RPMI8226 (cell line): ENCODE measurements at places on chromosomes 12 and 14.

GRCh38 chr12:12266389-12266872, 413 bp downstream of the LRP6 start:
- DNase-seq: peak; percentile 14

DNA sequence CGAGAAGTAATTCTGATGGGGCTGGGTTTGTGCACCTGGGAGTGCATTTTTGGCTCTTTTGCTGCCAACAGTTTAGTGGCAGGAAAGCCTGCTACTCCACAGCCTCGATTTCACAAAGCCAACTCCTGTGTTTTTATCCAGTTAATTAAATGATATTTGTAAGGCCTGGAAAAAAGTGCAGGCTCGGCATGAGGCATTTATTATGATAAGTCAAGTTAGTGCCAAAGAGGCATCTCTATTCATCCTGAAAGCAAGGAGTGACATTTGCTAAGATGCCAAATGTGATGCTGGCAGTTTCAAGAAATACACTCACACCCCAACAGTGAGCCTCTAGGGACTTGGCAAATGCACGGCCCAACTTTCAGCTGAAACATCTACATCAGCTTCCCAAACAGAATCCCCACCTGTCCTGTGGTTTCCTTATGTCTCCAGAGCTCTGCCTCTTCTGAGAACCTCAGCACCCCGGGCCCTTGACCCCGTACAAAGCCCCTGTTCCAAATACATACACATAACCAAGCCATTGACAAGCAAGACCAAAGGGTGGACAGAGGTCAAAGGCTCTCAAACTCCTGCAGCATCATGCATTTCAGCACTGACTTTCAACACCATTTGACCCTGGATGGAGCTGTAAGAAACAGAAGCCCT, 955.1 kb upstream of the TMEM132C start:
- no peak for DNase-seq

DNA sequence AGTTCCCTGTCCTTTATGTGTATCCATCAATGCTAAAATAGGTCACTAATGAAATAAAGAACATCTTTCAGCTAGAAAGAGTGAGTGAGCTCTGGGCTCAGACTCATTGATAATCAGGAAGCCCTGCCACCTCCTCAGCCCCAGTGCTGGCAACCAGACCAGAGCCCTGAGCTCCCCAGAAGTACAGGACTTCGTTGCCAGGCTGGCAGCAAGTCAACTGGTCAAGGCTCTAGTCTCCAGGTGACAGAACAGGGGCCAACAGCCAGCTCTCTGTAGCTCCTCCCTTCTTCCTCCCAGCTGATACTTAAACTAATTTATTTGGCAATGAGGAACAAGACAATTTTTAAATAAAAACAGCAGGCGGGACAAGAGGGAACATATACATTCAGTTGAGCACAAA, 145.3 kb downstream of the EGLN3 start:
- DNase-seq: no peak

DNA sequence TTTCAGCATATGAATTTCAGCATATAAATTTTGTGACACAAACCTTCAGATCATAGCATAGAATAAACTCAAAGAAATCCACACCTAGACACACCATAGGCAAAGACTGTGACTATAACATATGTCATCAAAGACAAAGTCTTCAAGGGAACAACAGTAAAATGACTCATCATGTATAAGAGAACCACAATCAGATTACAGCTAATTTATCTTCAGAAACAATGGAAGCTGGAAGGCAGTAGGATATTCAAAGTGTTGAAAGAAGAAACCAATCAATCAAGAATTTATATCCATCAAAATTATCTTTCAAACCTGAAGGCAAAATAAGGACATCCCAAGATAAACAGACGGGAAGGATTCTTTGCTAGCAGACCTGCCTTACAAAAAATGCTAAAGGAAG, 29.0 kb downstream of the DLK1 start:
- no peak for DNase-seq

DNA sequence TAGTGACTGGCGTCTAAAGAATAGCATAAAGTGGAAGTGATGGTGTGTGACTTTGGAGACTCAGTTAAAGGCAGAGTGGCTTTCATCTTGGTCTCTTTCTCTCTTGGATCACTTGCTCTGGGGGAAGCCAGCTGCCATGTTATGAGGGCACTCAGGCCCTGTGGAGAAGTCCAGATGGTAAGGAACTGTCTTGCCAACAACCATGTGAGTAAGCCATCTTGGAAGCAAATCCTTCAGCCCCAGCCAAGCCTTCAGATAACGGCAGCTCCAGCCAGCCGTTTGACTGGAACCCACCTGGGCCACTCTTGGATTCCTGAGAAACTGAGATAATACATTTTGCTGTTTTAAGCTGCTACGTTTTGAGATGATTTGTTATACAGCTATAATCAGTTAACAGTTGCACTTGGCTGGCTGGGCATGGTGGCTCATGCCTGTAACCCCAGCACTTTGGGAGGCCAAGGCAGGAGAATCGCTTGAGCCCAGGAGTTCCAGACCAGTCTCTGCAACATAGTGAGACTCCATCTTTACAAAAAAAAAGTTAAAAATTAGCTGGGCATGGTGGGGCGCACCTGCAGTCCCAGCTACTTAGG, 7.7 kb upstream of the LRRC23 start:
- DNase-seq: no peak

DNA sequence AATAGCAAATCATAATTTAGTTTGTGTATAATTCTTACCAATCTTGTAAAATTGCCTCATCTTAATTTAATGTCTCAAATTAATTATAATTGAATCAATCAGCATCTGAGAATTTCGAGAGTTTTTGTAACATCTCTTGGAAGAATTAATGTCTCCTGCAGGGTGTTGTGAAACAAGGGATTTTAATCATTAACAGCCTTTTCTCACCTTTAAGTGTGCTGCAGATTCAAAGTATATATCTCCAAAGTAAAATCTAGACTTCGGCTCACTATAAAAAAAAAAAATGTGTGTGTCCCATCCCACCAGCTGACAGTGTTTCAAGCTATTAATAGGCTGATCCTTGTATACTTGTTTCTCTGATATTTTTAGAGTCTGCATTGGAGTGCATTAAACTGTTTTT, 603.1 kb downstream of the ETNK1 start:
- no peak for DNase-seq

DNA sequence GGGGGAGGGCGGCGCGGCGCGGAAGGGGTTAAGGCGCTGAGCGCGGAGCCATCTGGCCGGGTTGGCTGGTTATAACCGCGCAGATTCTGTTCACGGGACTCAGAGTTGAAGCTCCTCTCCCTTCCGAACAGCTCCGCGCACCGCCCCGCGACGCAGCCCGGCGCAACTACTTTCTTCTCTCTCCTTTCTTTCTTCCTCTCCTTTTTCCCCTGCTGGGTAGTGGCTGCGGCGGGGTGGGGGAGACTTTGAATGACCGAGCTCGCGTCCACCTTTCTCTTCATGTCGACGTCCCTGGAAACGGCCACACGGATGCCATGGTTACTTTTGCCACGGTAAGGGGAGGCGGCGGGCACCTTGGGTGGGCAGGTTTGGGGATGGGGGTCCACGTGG, at the start of gene NTF3:
Gene NTF3 (plus strand): TSS at position 98 of the 390 bp plus-strand sequence. CDS start 217 bp downstream, at position 315.
- DNase-seq: peak; percentile 88

DNA sequence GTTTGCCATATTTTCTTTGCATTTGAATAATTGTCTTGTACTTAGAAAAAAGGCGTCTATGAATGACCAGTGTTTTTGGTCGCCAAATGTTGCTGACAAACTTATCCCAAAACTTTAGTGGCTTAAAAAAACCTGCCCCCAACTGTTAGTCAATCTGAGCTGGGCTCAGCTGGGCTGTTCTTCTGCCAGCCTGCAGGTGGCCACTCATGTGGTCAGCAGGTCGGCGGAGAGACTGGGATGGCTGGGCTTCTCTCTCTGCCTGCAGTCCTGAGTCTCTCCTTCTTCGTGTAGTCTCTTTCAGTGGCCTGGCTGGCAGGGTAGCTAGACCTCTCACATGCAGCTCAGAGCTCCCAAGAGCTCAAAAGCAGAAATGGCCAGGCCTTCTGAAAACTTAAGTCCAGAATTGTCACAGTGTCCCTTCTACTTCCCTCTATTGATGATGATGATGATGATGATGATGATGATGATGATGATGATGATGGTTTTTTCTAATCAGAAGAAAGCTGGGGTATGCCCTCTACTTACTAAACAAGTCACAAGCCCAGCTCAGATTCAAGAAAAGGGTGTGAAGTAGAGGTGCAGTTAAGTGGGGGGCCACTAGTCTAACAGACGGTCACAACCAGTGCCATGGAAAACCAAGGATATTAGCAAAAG, 87.9 kb downstream of the PTPN11 start:
- no peak for DNase-seq

GRCh38 chr14:65356327-65356836, 56.1 kb upstream of the FUT8 start:
- DNase-seq: peak; percentile 91

DNA sequence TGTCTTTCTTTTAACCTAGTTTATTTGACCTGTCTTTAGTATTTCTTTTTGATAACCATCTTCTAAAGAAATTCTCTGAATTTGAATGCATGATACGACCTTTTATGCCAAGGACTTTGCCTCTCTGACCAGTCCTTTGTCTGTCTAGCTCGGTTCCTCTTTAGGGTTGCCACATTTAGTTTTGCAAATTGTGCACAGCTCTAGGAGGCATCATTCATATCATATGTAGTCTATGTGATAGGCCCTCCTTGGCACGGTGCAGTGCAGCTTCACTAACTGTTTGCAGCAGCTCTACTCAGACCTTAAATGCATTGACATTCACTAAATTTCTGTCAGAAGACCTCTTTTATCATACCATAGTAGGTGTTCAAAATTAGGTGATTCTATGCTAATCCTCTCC, 75.6 kb downstream of the USP15 start:
- DNase-seq: no peak

- DNase-seq: no peak
These were observed 7.1 kb downstream of the NCOR2 start for GRCh38 chr12:124560146-124560890.

GRCh38 chr12:127381043-127381668, 885.8 kb upstream of the TMEM132C start:
- DNase-seq: peak; percentile 63

DNA sequence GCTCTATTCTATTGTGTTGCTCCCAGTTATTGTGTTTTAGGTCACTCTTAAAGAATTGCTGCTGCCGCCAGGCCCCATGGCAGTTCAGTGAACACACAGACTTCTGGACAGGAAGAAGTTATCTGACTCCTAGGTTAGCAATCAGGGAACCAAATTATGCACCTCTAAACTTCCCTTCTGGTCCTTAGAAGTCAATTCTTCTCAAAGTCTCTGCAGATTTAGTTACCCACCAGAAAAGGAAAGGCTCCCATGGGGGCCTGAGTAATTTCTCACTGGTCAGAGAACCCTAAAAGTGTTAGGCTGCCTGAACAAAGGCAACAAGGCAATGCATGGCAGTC, 10.0 kb downstream of the EMP1 start:
- no peak for DNase-seq

DNA sequence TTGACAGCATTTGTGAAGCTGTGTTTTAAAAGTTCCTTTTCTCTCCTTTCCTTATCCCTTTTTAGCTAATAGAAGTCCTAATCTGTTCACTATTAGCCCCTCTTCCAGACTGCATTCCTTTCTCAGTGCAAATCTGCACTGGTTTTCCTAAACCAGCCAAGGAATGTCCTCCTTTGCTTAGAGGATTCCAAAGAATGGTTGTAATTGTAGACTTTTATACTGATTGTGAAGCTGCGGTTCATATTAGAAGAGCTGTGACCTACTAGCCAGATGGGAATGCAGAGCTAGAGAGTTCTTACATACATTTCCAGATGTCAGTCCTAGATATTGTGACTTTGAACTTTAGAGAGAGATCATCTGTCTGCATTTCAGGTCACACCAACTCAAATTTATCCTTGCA, 79.8 kb downstream of the MYRFL start:
- no peak for DNase-seq

GRCh38 chr12:26292596-26292995, 97.2 kb downstream of the SSPN start:
- DNase-seq: no peak
